ENCODE measurements at places on chromosomes 12 and 14.

- no peak for DNase-seq
These were observed 1.0 kb upstream of the BTG1 start for GRCh38 chr12:92146497-92147224.

- peak; percentile 50 for DNase-seq
These were observed 3.5 kb upstream of the TSPAN9 start for GRCh38 chr12:3073438-3074250.

DNA sequence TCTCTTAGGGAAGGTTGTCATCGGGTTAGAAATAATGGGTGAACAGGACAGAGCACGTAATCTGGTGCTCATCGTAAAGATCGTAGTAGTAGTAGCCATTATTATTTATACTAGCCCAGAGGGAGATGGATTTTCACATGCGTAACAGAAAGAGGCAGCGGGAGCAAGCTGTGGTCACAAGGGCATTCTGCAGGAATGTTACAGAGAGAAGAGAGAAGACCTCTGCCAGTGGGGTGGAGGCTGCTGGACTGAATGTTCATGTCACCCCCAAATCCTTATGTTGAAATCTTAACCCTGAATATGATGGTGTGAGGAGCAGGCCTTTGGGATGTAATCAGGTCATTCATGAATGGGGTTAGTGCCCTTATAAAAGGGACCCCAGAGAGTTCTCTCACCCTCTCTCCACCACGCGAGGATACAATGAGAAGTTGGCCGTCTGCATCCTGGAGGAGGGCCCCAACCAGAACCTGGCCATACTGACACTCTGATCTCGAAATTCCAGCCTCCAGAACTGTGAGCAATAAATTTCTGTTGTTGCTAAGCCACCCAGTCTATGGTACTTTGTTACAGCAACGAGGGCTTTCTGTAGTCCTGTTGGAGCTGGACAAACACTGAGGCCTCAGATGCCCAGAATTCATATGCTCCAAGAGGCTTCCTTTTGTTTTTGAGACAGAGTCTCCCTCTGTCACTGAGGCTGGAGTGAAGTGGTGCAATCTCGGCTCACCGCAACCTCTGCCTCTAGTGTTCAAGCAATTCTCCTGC, 131.2 kb upstream of the MED13L start:
- DNase-seq = no peak

DNA sequence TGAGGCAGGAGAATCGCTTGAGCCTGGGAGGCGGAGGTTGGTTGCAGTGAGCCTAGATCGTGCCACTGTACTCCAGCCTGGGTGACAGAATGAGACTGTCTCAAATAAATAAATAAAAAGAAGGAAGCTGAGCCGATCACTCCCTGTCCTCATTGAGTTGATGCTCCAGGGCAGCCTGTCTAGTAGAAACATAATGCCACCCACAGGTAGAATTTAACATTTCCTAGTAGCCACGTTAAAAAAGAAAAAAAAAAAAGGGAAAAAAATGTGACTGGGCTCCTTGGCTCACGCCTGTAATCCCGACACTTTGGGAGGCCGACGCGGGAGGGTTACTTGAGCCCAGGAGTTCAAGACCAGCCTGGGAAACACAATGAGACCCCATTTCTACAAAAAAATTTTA, 135.7 kb downstream of the SCARB1 start:
- no peak for DNase-seq

- DNase-seq = no peak
These were observed 9.7 kb downstream of the TOX4 start for GRCh38 chr14:21486640-21487087.

DNA sequence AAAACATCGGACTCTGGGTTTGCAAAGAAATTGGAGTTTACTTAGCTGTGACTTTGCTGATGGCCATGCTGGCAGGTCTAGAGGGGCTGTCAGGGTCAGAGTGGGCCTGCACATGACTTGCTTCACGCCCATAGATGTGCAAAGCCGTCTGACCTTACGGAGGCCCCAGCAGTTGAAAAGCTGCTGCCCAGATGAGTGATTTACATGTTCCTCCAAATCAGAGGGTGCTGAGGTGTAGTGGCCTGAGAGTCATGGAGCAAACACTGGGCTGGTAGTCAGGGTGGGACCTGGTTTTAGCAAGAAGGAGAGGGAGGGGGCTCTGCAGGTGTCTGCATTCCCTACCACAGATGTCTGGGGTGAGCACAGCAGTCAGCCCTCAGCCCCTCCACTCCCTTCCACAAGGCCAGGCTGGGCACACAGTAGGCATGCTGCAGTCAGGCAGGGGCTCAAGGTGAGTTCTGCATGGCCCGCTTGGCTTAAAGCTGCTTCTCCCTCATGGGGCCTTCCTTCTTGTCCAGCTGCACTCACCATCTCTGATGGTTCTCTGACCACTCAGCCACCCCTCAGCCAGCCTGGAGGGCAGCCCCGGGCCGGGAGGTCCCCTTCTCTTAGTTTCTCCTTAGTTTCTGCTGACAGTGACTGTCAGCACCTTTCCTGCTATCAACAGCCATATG, 34.2 kb upstream of the EML1 start:
- DNase-seq = no peak

DNA sequence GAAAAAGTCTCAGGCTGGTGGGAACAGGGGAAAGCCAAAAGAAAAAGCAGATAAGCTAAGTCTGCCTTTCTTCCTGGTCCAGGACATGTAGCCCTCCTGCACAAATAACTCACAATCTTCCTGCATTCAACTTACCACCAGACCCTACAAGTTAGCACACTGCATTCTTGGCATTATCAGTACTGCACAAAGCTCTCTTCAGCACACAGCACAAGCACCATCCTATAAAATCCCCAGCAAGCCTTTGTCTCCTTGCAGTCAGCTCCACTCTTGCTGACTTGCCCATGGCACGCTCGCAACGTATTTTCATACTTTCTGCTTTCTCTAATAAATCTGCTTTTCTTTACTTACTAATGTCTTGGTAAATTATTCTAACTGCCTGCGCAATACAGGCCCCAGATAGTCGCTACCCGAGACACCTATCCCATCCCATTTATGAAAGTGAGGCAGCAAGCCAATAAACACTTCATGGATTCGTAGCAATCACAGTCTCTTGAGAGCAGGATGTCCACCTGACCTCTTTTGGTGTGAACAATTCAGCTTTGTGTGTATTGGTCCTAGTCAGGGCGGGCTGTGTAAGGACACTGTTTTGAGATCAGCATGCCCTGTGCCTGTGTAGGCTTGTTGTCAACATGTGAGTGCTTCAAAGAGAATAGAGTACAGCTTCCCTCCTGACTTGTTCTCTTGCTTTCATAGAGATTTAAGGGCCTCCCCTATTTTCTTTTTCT, 49.0 kb downstream of the TMEM117 start:
- no peak for DNase-seq

DNA sequence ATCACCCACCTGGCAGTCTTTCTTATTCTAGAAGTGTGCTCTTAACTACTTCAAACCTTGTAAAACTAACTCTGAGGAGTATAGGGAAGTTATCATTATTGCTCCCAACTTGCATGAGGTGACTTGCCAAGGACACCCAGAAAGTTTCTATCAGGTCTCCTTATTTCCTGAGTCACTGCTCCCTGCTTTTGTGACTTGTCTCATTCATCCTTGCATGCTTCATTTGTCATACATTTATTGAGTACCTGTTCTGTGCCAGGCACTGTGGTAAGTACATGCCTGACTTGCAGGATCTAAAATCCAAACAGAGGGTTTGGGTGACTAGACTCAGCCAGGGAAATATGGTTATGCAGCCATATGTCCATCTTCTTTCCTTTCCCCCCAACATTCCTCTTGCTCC, 25.5 kb downstream of the CFAP251 start:
- no peak for DNase-seq

DNA sequence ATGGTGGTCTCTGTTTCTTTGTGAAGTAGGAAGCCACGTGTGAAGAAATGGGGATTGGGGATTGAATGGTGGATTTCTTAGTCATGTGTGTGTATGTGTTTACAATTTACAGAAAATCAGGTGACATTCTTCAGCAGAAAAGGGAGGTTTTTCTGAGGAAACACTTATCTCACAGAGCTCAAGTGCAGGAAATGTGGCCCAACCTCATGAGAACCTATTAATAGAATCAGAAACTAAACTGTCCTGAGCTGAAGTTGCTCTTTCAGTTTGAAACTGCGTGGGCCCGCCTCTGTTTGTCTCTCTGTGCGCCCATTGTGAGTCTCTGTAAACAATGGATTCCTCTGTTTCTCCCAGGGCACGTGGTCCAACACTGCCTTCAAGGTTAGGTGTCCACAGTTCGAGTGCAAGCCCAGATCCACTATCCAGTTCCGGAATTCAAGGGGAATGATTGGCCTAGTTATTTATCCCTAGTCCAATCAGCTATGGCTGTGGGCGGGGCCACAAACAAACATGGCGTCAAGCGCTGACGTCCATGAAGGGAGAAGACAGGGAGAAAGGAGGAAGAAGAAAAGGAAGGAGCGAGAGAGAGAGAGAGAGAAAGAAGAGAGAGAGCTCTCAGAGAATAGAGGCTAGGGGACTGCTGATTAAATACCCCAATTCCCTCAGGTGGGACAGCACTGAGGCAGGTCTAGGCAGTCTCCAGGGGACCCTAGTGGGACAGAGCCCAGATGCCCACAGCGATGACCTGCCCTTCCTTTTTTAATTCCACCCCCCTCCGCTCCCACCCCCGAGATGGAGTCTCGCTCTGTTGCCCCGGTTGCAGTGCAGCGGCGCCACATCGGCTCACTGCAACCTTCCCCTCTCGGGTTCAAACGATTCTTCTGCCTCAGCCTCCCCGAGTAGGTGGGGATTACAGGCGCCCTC, 31.4 kb upstream of the C12orf76 start:
- peak; percentile 51 for DNase-seq

DNA sequence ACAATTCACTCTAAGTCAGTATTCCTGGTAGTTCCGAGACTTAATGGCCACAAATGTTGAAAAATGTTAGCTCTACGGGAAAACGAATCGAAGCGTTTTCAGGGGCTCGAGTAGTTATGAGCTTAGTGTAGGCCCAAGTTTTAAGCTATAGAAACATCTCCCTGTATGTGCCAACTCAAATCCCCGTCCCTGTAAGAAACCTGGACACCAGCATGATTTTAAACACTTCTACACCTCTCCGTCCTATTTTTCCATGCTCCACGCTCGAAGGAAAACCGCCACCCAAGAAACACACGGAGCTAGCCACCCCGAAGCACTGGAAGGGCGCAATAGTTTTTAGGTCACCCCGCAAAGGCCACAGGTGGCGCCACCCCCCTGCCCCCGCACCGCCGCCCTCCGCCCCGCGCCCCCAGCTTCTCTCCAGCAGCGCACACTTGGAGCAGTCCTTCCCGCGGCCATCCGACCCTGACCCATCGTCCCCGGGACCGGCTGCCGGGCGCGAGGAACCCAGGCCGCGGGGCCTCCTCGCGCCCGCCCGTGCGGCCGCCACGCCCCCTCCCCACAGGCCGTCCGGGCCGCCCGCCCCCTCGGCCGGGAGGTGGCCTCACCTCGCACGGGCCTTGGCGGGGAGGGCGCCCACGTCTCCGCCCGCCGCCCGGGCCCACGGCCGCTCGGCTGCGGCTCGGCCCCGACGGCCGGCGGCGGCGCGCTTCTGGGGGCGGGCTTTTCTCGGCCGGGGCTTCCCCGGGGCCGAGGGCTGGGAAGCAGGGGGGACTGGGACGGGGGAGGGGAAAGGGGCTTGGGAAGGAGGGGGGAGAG, 522 bp downstream of the R3HDM2 start:
- DNase-seq = no peak

DNA sequence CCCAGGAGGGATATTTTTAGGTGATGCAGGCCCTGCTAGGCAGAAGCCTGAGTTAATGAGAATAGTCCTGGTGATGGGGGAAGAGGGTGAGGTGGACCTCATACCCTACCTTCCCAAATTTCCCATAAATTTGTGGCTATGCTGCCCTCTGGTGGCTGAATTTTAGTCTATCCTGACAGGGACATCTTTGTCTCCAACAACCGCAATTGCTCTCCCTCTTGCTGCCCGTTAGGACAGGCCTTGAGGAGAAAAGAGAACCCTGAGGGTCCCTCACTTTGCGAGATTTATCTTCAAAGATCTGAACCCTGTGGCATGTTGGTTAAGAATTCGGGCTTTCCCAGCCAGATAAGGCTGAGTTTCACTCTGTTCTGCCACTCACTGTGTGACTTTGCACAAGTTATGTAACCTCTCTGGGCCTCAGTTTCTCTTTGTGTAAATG, 9.8 kb upstream of the ZNF385A start:
- DNase-seq = no peak

GRCh38 chr14:67944605-67945004, 125.0 kb downstream of the RAD51B start:
- DNase-seq = no peak

DNA sequence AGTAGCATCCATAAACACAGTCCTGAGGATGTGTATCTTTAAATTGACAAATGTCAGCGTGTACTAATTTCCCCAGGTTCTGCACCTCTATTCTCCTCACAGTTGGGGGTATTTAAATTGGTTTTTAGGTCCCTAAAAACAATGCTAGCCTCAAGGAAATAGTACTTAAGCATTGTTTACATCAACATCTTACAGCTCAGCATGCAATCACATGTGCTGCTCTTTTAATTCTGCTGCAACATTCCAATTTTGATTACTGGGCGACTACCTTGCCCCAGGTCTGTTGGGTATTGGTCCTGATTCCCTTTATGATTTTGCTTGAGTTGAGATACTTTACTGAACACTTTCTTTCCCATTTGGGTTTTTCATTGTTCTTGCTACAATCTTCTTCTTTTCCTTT, 616.6 kb downstream of the CCER1 start:
- no peak for DNase-seq

- no peak for DNase-seq
These were observed 98.9 kb upstream of the HMGA2 start for GRCh38 chr12:65725376-65725775.

GRCh38 chr12:93219947-93220346, 157.8 kb upstream of the NUDT4 start:
- no peak for DNase-seq

DNA sequence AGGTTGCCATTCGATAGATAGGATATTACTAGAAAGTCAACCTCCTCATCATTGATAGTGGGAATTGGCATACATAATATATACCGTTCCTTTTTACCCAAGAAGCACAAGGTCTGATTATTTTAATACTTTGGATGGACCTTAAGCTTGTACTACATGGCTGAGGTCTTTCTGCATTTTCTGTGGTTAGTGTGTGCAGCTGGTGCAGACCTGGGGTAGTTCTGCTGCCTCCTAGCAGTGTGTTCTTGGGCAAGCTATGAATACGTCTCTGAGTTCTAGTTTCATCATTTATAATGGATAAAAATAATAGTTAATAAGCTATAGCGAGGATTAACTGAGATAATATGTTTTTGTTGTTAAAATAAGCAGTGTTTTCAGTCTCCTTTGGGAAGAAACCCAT, 2.2 kb downstream of the ZDHHC17 start:
- no peak for DNase-seq

- DNase-seq = no peak
These were observed 135.9 kb downstream of the TMEM30B start for GRCh38 chr14:61145034-61145902.

DNA sequence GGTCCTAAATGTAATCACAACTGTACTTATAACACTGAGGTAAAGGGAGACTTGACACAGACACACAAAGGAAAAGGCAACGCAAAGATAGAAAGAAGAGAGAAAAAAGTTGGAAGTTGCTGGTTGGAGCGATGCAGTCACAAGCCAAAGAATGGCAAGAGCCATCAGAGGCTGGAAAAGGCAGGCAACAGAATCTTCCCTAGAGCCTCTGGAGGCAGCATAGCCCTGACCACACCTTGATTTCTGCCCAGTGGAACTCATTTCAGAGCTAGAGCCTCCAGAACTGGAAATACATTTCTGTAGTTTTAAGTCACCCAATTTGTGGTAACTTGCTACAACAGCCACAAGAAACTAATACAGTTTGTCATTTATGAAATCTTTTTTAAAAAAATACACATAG, 89.2 kb downstream of the PUS7L start:
- DNase-seq = no peak

All from T-helper 22 cell (primary cell).